ENCODE measurements at places on chromosomes 1 and 21.

- no peak for DNase-seq
Measured at GRCh38 chr21:41500363-41500762, 7.6 kb downstream of the TMPRSS2 start.

GRCh38 chr1:233656687-233657086 is 42.8 kb downstream of the KCNK1 start:
- DNase-seq: no peak

DNA sequence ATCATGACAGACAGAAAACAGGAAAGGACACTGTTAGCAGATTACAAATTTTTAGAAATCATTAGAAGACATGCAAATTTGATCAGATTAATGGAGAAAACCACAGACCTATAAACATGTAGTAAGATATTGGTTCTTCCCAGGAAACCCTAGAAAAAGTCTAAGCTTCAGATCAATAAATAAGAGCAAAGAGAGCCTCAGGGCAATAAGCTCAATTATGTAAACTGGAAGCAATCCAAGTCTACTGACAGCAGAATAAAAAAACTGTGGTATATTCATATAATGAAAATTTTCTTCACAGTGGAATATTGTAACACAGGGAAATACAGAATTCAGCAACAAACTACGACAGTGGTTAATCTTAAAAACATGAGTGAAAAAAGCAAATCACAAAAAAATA is 36.3 kb downstream of the NRDC start:
- no peak for DNase-seq

GRCh38 chr1:78840453-78841271 is 165.9 kb downstream of the ADGRL4 start:
- no peak for DNase-seq

DNA sequence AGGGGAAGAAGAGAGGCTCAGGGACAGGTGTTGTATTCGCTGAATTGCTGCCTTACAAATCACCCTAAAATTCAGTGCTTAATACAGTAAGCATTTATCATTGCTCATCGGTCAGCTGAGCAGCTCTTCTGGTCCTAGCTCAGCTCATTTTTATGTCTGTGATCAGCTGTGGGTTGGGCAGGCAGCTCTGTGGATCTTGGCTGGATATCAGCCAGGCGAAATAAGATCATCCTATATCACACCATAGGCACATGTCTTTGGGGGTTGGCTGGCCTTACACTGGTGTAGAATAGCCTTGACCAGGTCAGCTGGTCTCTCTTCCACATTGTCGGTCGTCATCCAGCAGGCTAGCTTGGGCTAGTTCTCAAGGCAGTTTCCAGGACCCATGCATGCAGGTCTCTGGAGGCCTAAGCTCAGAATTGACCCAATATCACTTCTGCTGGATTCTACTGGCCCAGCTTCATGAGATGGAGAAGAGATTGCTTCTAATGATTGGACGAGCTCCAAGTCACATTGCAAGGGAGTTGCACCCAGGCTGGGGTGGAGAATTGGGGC is 448.6 kb downstream of the KIF26B start:
- DNase-seq: no peak

GRCh38 chr1:198780376-198780775 is 141.5 kb downstream of the PTPRC start:
- no peak for DNase-seq

DNA sequence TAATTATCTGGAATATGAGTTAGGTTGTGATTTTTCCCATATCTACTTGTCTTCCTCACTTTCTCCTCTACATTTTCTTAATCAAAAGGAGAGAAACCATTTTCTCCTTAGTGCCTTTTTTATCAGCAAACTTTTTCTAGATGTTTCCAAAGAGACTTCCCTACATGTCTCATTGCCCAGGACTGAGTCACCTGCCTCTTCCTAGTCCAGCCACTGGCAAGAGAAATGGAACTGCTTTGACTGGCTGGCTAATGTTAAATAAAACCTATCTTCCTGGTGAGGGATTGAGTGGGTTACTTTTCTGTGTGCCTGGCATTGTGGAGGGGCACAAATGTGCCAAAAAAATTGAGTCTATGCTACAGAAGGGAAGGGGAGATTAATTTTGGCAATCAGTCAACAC is 52.1 kb upstream of the CD5L start:
- no peak for DNase-seq
